ENCODE measurements at places on chromosomes 2 and 18.
A peak's percentile ranks its signal among the peaks of the same experiment; 100 is the strongest.

- no peak for DNase-seq
Observed at GRCh38 chr2:26971911-26972786, 1.7 kb downstream of the MAPRE3 start.

DNA sequence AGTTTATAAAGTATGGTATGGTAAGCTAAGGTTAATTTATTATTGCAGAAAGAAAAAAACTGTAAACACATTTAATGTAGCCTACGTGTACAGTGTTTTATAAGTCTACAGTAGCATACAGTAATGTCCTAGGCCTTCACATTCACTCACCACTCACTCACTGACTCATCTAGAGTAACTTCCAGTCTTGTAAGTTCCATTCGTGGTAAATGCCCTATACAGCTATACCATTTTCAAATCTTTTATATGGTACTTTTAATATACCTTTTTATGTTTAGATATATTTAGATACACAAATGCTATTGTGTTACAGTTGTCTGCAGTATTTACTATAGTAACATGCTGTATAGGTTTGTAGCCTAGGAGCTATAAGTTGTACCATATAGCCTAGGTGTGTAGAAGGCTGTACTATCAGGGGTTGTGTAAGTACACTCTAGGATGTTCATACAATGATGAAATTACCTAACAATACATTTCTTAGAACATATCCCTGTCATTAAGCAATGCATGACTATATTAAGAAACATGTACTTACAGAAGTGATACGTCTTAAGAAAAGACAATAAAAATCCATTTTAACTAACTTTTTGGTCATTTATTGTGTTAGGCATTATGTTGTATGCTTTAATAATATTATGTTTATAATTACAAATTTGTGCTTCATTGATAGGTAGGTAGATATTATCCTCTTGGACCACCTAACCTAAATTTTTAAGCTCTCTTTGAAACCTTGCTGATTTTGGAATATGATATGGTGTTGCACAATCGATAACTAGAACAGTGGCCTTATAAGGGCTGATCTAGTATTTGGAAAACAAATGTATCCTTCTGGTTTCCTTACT lies 51.9 kb downstream of the VRK2 start:
- no peak for DNase-seq

GRCh38 chr2:235939471-235939870 lies 228.7 kb downstream of the GBX2 start:
- DNase-seq = no peak

GRCh38 chr2:240060977-240061591 lies 7.8 kb upstream of the OR6B3 start:
- DNase-seq = peak; percentile 41

DNA sequence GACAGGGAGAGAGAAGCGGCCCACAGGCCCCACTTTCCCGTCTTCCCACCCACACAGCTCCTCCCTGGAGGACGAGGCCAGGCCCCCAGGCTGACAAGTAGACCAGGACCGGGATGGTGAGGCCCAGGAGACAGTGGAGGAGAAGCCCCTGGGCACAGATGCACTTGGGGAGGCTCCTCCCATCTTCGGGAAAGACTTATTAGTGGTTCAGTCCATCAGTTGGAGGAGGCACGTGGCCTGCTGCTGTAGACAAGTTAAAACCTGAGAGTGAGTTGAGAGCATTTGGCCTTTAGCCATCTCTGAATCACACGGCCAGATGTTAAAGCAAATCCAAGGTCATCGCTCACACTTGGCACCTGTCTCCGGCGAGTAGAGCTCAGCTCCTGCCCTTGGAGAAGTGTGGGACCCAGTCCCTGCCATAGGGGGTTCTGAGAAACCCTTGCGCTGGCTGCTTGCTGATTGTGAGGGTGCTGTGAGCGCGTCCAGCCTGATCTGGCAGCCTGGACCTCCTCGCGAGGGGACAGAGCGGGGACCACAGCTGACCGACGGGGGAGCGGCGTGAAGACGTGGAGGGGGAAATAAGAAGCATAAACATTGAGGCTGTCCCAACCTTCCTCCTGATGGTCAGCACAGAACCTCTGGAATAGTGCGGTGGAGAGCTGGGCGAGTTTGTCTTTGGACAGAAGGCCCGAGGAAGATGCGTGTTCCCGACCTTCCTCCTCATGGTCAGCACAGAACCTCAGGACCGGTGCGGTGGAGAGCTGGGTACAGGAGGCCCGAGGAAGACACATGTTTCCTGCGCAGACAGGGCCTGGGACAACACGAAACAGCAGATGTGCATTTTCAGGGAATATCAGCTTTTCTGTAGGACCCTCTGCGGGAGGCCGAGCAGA lies 24.7 kb upstream of the ALLC start:
- DNase-seq = peak; percentile 7

DNA sequence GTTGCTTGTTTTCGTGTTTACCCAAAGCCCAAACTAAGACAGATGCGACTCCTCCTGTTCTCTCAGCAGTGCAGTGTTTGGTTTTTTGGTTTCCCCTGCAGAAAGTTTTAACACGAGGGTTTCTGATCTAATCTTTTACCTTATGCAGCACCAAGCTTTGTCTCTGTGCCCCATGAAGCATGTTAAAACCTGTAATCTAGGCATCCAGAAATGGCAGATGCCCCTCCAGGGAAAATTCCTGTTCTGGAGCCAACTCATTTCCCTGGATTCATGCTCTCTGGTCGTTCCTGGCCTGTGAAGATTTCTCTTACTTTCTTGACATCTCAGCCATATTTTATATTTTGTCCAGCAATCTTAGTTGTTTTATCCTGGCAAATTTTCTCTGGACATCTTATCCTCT lies 91.5 kb downstream of the LTBP1 start:
- no peak for DNase-seq

- DNase-seq = no peak
Observed at GRCh38 chr2:134539981-134540380, 178.8 kb downstream of the TMEM163 start.

DNA sequence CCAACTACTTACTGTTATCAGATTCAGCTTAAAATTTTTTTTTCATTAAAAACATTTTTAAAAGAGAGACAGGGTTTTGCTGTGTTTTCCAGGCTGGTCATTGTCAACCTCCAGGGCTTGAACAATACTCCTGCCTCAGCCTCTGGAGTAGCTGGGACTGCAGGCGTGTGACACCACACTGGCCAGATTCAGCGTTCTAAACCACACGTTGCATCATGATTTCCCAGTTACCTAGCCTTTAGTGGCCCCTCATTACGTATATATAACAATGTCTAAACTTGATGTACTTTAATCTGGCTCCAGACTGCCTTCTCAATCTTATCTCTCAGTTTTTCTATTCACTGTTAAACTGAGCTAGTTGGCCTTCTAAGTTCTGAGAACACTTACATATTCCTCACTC lies 89.6 kb downstream of the COMMD1 start:
- no peak for DNase-seq

DNA sequence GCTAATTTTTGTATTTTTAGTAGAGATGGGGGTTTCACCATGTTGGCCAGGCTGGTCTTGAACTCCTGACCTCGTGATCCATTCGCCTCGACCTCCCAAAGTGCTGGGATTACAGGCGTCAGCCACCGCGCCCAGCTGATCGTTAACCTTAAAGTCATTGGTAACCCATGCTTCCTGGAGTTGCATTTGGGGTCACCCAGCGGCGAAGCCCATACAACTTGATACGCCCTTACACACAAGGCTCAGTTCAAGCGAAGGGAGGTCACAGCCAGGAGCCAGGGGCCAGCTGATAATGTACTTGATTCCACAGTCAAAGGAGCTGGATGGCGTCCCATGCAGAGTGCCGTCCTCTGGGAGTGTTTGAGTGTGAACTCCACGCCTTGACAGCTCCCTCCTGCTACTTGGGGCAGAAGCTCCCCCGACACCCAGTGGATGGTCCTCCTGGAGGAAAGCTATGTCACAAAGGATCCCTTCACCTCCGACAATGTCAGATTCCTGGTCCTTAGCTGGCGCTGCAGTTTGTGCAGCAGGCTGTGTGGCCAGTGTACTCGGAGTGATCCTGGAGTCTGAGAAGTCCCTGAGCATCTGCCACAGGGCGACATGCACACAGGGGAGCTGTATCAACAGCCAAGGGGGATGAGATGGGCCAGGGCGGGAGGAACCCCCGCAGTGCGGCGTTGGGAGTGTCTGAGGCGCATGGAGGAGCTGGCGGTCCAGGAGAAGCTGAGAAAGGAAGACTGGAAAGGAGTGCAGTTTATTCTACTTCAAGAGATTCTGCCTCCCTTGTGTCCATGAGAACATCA lies 7.9 kb downstream of the CLHC1 start:
- DNase-seq = no peak

DNA sequence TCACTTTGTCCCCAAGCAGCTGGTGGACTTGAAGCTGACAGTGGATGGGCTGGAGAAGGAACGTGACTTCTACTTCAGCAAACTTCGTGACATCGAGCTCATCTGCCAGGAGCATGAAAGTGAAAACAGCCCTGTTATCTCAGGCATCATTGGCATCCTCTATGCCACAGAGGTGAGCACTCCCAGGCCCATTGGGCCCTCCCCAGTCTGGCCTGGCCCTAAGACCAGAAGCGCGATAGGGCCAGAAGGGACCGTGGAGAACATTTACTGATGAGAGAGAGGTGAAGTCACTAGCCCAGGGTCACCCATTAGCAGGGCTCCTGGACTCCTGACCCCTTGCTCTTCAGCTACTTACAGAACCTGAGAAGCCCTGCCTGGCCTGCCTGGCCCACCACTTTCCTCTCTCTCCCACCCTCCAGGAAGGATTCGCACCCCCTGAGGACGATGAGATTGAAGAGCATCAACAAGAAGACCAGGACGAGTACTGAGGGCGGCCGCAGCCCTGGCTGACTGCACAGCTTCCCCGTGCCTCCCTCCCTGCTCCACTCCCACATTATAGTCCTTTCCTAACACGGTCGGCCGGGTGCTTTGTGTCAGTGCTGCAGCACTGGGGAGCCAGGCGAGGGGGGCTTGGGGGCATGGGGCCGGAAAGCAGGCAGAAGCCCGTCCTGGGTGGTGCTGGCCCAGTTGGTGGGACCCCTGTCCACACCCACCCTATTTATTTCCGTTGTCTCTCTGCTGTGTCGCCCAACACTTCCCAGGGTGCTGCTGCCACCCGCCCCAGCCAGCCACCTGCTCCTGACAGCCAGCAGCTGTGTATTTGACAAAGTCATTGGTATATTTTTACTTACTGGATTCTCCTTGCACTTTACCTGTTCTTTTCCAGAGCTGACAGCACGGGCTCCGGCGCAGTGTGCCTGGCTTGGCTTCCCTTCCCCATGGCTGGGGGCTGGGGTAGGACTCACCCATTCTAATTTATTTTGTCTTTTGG lies 6.6 kb upstream of the TMEM214 start:
- DNase-seq = no peak

- no peak for DNase-seq
Observed at GRCh38 chr2:112194482-112194881, 56.3 kb downstream of the FBLN7 start.

DNA sequence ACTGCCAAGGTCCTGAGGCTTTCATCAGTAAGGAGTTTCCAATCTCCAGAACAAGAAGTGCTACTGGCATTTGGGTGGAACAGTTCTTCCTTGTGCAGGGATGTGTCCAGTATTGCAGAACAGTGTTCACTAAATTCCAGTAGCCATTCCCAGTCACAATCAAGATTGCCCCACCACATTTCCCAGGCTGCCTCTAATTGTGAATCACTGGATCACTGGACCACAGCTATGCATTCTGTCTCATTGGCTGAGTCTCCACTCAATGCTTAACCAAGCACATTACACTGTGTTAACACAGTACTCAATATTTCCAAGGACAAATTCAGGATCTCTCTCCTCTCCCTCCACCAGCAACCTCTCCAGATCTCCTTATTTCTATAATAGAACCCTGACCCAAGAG lies 160.2 kb upstream of the CCDC150 start:
- DNase-seq = no peak

DNA sequence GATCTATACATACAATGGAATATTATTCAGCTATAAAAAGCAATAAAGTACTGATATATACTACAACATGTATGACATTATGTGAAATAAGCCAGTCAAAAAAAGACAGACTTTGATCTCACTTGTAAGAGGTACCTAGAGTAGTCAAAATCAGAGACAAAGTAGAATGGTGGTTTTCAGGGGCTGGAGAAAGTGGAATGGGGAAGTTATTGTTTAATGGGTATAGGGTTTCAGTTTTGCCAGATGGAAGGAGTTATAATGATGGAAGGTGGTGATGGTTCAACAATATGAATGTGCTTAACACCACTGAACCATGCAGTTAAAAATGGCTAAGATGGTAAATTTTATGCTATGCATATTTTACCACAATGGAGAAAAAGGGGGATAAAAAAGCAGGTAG lies 6.3 kb downstream of the COBLL1 start:
- DNase-seq = no peak

Measured in CD4-positive, alpha-beta T cell treated with Interleukin-4 for 1 hour (primary cell).